ENCODE measurements at places on chromosomes 13 and 19.

DNA sequence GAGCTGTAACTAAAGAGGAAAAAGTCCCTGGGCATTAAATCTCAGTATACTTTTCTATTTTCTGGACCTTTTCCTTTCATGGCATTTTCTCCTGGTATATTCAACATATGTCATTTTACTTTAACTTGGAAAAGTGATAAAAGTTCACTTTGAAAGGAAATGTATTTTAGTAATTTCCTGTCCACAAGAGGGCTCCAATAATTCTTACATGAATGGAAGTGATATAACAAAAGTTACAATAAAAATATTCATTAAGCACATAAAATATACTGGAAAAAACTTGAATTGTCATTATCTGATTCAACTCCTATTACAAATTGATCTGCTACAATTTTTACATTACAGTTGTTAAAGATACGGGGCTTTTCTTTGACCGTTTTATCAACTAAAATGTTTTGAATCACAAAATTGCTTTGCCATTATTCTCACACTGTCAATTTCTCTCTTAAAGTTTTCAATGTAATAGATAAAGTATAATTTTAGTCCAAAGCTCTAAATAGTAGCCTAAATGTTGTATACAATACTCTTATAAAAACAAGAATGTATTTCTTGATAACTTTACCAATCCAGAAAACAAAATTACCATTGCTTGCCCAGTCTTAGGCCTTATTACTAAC is 4.9 kb downstream of the UBL3 start:
- no peak for DNase-seq

DNA sequence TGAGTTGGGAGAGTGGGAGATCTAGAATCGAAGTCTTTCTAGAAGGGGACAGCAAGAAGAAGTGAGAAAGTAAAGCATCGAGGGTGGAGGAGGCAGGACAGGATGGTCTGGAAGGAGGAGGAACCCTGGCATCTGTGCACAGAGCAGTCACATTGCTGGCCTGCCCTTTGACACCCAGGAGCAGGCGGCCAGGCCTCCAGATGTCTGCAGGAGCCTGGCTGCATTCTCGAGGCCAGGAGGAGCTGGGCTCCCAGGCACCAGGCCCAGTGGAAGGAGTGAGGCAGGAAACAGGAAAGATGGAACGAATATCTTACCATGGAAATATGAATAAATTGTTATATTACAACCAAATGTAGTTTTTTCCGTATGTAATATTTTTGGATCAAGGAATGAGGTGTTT is 27.7 kb upstream of the ARGLU1 start:
- no peak for DNase-seq

DNA sequence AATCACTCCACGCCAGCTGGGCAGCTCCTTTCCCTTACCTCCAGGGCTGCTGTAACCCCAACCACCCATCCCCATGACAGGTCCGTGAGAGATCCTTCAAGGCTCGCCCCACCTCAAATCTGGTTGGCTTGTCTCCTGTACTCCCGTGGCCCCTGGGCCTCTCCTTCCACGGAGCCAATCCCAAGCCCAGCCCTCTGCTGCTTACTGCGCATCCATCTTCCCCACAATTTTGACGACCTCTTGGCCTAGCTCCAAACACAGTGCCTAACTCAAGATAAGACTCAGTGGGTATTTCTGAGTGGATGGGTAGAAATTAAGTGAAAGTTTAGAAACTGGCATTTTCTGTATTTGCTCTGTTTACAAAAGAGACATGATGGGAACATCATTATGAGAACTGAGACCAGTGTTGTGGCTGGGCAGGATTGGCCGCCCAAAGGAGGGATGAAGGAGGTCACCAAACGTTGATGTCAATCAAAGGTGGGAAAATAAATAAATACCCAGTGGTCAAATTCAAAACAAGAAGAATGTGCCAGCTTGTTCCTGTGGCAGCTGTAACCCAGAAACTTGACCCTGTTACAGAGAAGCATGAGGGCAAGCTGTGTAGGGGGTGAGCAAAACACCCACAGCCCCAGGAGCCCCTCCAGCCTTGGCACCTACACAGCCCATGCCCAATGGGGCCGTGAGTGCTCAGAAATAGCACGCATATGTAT is 162.2 kb downstream of the ABCC4 start:
- no peak for DNase-seq

DNA sequence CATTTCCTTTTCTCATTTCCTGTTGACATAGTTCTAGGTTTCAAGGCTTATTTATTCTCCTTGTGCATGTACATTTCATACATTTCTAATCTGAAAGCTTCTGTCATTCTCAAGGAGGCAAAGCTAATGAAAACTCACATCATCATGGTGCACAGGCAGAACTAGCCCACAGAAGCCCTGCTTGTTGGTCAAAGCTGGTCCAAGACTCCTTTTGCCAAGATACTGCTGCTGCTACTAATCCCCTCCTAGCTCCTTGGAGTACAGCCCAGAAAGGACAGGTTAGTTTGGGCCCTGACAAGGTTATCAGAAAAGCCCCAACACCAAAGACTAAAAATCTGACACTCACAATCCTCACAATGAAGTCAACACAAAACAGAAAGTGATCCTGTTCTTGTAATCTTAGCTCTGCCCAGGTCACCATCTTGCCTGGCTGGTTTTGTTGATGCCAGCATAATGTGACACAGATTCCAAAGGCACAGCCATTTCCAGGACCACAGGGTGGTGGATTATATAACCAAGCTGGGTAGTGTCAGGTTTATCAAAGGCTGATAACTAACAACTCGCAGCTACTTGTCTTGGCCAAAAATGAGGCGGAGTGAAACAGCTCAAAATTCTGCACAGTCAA is 417.4 kb downstream of the NDFIP2 start:
- DNase-seq = no peak

GRCh38 chr19:12676384-12676792 is 5.3 kb downstream of the DHPS start:
- DNase-seq = peak; percentile 96

DNA sequence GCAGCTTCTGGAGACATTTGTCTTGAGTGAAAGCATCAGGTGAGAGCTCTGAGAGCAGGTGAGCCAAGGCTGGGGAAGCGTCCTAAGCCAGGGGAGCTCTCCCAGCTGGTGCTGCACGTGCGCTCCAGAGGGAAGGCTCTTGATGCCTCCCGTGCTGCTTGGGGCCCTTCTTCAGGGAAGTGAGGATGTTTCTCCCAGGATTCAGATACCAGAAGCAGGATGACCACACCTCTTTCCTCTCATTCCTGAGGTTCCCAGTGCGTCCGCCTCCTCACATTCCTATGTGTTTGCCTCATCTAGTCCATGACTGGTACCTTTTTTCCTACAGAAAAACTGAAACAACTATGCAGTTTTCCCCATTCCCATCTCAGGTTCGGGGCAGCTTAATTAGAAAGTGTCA is 231.0 kb upstream of the IRS2 start:
- no peak for DNase-seq

- DNase-seq = no peak
Observed at GRCh38 chr19:54201172-54201701, 579 bp downstream of the RPS9 start.

- no peak for DNase-seq
Observed at GRCh38 chr13:80039000-80039399, 301.9 kb downstream of the SPRY2 start.

- no peak for DNase-seq
Observed at GRCh38 chr13:93412676-93413075, 186.1 kb downstream of the GPC6 start.
